ENCODE measurements at places on chromosomes 11 and 22.

- no peak for DNase-seq
Measured at GRCh38 chr11:77611921-77612320, 22.2 kb downstream of the AQP11 start.

DNA sequence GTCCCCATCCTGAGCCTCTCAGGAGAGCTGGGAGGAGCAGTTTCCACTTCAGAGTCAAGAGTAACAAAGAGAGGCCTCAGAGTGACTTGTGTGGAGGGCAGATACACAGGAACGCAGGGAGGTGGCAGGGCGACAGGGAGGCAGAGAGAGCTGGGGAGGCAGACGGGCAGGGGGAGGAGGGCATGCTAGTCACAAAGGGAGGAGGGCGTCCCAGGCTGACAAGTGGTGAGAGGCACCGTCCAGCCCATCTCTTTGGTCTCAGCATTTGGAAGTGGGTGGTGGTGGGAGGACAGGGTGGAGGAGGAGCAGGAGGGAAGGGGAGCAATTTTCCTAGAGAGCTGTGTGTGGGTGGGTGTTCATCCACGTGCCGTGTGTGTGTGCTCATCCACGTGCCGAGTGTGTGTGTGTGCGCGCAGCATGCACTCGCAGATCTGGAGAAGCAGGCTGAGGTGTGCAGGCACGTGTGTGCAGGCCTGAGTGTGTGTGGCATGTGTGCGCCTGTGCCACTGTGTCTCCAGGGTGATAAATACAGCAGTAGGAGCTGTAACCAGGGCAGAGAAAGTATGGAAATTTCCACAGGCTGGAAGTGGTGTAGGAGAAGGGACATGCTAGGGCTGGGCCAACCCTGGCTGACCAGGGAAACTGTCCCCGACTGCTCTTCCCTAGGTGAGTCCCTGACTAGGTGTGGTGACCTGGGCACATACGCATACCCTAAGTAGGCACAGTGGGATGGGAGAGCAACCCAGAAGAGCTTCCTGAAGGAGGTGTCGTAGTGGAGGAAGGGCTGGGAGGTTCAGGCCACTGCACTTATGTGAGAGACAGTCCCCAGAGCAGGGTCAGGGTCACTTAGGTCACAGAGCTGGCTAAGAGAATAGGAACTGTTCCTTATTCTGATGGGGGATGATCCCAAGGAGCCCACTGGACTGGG, 7.3 kb upstream of the PDE2A start:
- no peak for DNase-seq

DNA sequence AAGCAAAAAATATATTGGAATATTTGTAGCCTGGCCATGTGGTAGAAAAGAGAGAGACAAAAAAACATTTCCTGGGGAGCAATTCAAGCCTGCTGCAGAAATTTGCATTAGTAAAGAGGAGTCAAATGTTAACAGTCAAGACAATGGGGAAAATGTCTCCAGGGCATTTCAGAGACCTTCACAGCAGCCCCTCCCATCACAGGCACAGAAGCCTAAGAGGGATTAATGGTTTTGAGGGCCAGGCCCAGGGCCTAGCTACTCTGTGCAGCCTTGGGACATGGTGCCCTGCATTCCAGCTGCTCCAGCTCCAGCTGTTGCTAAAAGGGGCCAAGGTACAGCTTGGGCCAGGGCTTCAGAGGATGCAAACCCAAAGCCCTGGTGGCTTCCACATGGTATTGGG, 46.8 kb downstream of the PGR start:
- DNase-seq: no peak

DNA sequence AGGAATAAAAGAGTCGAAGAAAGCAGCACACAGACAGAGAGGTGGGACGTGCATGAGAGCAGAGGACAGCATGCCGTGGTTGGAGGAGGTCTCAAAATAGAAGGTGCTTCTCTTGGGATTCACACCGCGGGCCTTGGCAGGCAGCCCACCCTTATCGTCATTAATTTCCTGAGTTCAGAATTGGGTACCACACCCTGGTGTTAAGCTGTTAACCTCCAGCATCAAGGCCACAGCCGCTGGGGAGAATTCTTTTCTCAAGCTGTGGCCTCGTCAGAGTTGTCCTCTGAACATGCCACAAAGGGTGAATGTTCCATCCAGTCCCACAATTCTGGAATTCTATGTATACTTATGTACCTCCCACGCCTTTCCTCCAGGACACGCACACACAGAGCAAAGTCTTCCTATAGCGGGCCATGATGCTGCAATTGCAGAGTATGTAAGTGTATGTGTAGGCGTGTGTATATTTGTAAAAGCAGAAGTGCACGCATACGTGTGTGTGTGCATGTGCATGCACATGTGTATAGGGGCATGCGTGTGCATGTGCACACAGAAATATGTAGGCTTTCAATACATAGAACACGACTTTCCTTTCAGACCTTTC, 39.0 kb downstream of the ADAMTS8 start:
- no peak for DNase-seq

- no peak for DNase-seq
Measured at GRCh38 chr11:63791495-63792167, 21.6 kb upstream of the SPINDOC start.

- no peak for DNase-seq
Measured at GRCh38 chr11:353179-353873, 16.0 kb upstream of the B4GALNT4 start.

DNA sequence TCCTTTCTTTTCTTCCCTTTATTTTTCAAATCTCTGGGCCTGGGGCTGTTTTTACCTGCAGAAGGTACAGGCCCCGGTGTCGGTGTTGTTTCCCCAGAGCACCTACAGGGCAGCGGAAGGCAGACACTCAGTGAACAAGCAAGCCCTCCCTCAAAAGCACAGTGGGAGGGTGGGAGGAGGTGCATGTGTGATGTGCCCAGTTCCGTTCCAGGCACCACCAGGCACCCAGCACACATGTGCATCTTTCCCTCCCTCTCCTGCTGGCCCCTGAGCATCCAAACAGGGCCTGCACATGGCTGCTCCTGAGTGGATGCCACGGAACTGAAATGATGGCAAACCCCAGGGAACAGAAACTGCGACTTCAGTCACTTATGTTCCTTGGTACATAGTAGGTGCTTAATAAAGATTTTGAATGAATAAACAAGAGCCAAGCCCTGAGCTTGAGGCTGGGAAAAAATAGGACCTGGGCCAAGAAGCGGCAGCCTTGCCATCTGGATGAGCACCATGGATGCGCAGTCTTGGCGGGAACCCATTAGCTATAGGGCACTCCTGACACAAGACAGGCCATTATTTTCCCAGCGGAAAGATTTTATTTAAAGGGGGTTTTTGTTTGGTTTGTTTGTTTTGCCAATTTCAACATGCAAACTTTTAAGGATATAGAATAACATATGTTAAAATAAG, 47.8 kb downstream of the ARRB1 start:
- no peak for DNase-seq

DNA sequence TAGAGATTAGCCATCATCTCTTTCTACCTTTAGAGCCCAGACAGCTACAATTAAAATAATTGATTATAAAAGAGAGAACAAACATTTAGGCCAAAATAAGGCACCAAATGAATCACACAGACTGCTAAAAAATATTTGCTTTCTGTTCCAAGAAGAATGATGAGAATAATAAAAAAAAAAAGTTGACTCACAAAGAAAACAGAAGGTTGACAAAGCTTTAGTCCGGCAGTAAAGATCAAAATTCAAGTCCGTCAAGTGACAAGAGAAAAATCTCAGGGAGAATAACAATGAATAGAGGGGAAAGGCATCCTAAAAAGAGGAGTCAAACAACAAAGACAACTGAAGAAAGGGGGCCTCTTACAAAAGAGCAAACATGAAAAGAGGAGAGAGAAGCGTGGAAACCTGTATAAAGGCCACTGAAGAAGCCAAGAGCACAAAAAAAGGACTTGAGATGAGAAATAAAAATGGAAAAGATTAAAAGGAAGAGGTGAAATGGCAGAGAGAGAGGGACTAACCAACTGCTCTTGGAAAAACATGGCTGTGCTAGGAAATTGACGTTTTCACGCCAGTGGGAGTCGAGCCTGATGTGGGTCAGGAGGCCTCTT, 910.2 kb downstream of the OPCML start:
- DNase-seq: no peak

DNA sequence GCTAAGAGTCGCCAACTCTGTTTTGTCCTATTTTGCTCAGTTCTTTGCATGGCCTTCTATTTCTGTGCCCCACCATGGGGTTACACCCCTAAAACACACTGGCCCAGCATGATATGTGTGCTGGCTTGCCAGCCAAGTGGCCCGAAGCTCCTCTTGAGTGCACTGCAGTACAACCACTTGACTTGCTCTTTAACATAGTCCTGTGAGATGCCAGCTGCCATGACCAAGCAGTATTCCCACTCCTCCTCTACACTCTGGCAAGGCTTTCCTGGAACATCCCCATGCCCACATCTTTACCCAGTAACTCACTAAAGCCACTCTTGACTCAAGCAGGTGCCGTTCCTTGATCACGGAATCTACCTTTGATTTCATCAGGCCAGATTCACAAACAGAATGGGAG, 102.9 kb upstream of the GAL start:
- no peak for DNase-seq

- DNase-seq: no peak
Measured at GRCh38 chr11:14503023-14503422, 3.4 kb upstream of the COPB1 start.

GRCh38 chr22:38345782-38346181, 28.5 kb upstream of the CSNK1E start:
- DNase-seq: no peak

DNA sequence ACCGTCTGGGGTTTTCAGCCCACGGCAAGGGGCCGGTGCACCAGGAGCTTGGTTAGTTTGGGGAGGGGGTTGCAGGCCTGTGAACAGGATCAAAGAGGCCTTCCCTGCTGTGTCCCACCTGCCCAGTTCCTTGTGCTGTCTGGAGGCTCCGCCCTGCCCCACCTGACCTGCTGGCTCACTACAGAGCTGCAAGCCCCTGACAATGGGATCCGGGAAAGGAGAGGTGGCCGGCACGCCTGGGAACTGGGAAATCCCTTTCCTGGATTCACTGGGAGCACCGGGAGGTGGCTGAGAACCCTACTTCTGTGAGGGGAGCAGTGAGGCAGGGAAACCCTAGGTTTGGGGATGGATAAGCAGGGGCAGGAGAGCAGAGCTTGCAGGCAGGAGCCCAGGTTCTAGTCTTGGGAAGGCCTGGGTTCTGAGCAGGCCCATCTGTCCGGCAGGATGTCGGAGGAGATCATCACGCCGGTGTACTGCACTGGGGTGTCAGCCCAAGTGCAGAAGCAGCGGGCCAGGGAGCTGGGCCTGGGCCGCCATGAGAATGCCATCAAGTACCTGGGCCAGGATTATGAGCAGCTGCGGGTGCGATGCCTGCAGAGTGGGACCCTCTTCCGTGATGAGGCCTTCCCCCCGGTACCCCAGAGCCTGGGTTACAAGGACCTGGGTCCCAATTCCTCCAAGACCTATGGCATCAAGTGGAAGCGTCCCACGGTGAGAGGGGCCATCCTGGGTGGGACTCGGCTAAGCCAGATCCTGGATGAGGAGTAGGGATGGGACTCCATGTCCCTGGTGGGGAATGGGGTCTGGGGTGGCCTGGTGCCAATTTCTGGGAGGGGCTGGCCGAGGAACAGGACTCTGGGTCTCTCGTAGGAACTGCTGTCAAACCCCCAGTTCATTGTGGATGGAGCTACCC, 786 bp downstream of the CAPN1 start:
- DNase-seq: no peak

DNA sequence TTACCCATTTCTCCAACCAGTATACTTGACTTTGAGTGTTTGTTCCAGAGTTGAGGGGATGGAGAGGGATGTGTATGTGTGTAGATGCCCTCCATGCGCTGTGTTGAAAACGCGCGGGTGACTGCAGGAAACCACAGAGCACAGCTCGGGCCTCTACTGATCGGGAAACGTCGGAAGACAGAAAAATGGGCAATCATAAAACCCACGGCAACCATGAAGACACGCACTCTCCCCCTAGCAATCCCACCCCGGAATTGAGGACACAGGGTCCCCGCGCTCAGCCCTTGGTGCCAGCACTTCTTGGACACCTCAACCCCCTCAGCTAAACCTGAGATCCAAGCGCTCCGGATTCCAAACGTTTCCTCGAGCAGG, 251 bp upstream of the UQCC3 start:
- DNase-seq: no peak

DNA sequence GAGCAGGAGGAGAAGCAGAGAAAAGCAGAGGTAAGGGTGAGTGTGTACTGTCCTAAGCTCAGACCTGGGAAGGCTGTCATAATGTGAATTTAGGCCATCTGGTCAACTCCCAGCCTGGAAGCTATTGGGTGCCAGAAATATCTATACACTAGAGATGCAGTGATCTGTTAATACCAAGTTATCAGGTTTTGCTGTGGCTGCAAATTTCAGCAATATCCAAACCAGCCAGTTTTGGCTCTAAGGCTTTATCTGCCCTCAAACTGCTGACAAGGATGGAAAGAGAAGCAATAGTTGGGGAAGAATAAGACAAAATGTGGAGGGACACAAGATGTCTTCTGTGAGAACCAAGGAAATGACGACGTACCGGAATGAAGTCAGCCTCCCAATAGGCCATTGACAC, 62.9 kb downstream of the CYB5R2 start:
- no peak for DNase-seq

DNA sequence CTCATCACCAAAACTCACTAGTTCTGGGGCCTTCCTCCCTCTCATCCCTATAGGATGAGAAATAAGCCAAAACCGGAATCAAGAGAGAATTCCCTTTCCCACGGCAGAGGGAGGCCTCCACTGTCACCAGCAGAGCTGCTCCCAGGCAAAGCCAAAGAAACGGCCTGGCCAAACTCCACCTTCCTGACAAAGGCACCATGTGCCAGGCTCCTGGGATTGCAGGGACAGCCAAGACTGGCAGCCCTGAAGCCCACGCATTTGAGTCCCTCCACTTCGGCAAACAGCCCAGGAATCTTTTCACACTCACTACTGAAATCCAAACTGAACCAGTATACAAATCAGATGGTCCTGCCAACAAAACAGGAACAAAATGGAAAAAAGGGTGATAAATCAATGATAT, 6.1 kb downstream of the SMCO4 start:
- no peak for DNase-seq

- no peak for DNase-seq
Measured at GRCh38 chr11:114317787-114318137, 21.6 kb downstream of the NNMT start.

DNA sequence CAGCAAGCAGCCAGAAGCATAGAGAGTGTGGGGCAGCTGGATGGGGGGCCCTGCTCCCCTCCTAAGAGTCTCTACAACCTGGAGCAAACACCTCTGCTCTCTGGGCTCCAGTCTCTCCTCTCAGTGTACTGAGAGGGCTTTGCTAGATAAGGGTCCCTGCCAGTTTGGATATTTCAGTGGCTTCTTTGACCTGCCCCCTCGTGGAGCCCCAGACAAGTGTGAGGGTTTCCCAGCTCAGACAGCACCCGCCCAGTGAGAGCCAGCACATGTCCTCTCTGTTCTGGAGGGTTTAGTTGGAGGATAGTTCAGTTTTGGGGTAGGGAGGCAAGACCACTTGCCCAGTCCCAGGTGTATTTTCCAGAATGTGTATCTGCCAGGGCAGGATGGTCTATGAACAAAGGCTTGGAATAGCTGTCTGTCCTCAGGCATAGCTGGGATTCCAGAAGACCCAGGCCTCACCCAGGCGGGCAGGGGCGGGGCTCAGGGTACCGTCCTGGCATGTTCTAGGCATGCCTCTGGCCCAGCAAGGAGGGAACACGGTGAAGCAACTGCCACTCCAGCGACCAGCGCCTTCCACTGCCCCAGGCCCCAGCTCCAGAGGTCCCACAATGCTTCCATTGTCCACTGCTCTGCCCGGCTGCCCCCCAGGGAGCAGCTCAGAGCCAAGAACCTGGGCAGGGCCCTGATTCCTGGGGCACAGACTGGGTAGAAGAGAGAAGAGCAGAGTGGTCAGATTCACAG, 7.5 kb upstream of the MICALL1 start:
- no peak for DNase-seq

GRCh38 chr11:24289301-24289700, 207.6 kb upstream of the LUZP2 start:
- no peak for DNase-seq
